CD4-positive, alpha-beta T cell (primary cell): ENCODE measurements at places on chromosomes 16 and 17. TPM values are rescaled to one million over a fixed set of nuclear protein-coding genes. Genes with fewer than 3 reads are reported as not detected.

Gene CCR7
- total RNA-seq: 180 TPM

Gene RCVRN
- not detected for total RNA-seq

Gene KRT33A
- not detected for total RNA-seq

Gene ACE
- 7.4 TPM for total RNA-seq

Gene C1QTNF1
- not detected for total RNA-seq

Gene GUCY2D
- not detected for total RNA-seq

DNA sequence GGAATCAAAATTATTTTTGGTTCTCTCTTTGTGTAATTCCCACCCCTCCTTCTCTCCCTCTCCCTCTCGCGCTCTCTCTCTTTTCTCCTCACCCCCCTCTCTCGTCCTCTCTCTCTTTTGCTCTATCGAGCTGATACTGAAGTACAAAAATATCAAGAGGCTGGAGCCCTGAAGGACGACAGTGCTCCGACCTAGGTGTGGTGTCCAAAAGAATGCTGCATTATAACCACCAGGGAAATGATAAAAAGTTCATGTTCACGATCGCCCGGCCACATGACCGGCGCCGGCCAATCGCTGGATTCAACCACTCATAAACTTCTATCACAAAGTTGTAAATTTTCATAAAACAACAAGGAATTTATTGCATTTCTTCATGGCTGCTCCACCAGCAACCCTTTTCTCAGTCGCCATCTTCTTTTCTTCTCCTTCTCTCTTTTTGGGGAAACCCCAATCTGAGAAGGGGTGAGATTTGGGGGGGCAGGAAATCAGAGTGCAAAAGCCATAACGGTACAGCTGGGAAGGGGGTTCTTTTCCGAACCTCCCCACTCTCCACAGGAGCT lies at the start of gene HOXB6:
Gene HOXB6, minus strand, starts transcription at position 217 of the 560 bp plus-strand sequence. CDS start 6,836 bp downstream, outside the sequence.
- H3K27me3 ChIP-seq: peaks cover 84% of the 10 kb centered on the region
- H3K4me1 ChIP-seq: peaks cover 30% of the 10 kb centered on the region

DNA sequence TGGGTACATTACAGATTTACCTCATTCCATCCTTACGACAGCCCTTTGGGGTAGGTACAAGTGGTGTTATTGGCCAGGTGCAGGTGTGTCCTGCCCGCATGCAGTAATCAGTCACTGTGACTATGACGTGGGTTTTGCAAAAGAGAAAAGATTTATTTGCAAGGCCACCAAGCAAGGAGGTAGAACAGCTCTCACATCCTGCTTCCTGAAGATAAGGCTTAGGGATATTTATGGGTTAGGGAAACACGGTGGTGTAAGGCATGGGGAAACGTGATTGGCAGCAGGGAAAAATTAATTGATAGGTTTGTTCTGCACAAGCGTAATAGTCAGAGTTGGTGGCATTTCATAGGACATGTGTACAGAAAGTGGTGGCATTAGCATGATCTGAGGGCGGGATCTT lies 214.8 kb downstream of the PARN start:
- no peak overlapping the region for H3K4me3 ChIP-seq
- no peaks in the 10 kb centered on the region for H3K4me1 ChIP-seq

DNA sequence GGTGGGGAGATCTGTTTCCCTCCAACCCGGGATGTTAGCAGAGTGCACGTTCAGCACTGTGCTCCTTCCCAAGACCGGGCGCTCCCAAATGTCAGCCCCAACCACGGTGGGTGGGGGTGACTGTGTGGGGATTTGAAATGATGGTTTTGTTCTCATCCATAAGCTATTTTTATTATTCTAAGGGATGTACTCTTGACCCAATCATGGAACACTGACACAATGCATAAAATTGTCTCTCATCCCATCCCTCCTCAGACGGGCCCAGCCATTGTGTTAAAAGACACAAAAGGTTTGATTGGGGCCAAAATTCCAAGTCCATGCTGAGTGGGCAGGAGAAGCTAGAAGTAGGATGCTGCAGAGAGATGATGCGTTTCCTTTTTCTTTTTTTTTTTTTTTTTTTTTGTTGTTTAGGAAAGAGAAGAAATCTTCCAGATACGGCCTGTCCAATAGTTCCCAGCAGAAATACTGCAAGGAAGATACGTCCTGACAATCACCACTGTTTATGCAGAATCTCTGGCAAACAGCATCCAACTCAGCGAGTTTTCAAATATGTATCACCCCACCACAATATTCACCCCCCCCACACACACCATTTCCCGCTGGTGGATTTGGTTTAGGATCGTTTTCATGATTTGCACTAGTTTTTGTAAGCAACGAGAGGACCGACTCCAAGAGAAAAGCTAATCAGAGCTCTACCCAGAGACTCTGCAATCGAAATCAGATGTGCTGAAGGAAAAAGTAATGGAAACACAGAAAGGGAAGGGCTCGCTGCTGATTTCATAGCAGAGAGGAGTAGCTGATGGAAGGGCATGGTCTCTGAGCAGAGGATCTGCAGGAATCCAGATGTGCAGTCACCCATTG lies 163.5 kb upstream of the DYNLRB2 start:
- no peaks in the 10 kb centered on the region for H3K27me3 ChIP-seq
- DNase-seq: no peak
- no peaks in the 10 kb centered on the region for H3K4me1 ChIP-seq

- no peak overlapping the region for H3K4me3 ChIP-seq
- no peaks in the 10 kb centered on the region for H3K36me3 ChIP-seq
- DNase-seq: no peak
- H3K4me1 ChIP-seq: no peaks in the 10 kb centered on the region
- peaks cover 7% of the 10 kb centered on the region for H3K27me3 ChIP-seq
- H3K27ac ChIP-seq: no peak overlapping the region
These were observed 36.4 kb upstream of the GRIN2A start for GRCh38 chr16:10218490-10219206.

DNA sequence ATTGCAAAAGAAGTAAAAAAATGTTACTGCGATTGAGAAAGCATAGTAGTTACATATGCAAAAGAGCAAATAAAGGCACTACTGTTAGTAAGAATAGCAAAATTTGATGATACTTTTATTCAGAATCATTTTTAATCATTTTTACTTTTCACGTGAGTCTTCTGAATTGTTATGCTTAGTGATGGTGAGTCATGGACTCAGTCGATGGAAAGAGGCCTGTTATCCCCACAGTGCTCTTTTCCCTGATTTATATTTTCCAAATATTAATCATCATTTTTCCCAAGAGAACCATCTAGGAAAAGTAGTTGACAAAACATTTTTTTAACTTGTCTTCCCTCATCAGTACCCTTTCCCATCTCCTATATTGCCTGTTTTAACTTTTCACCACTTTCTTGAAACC lies 181.1 kb downstream of the CHD9 start:
- no peak overlapping the region for H3K4me3 ChIP-seq
- H3K36me3 ChIP-seq: peaks cover 53% of the 10 kb centered on the region
- H3K4me1 ChIP-seq: no peaks in the 10 kb centered on the region

DNA sequence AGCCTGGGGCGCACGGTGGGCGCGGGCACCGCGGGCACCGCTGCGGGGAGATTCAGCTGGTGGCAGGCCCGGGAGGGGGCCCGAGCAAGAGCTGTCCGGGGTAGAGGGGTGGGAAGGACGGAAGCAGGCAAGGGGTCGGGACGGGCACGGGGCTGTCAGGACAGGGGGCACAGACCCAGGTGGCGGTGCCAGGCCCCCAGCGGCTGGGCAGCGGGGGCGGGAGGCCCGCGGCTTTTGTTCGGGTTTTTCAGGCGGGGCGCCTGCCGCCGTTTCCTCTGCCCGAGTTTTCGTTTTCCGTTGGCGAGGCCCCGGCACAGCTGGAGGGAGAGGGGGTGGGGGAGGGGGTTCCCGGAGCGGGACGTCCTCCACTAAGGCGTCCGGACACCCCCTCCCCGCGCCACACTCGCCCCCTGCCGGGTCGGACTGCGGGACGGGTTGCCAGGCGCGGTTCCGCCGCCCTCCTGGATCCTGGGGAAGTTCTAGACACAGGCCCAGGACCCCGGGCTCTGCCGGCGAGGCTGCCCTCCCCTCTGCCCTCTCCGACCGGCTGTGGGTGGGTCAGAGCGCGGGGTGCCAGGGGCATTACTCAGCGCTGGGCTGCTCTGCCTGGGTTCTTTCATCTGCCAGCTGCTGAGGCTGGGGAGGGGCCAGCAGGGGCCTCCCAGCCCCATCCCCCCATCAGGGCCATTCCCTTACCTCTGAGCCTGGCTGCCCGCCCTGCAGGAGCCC lies 543 bp downstream of the ARHGAP23 start:
- H3K4me3 ChIP-seq: peak overlapping the region; percentile 49
- H3K27ac ChIP-seq: no peak overlapping the region
- peaks cover 18% of the 10 kb centered on the region for H3K4me1 ChIP-seq
- peaks cover 7% of the 10 kb centered on the region for H3K27me3 ChIP-seq
- DNase-seq: no peak

DNA sequence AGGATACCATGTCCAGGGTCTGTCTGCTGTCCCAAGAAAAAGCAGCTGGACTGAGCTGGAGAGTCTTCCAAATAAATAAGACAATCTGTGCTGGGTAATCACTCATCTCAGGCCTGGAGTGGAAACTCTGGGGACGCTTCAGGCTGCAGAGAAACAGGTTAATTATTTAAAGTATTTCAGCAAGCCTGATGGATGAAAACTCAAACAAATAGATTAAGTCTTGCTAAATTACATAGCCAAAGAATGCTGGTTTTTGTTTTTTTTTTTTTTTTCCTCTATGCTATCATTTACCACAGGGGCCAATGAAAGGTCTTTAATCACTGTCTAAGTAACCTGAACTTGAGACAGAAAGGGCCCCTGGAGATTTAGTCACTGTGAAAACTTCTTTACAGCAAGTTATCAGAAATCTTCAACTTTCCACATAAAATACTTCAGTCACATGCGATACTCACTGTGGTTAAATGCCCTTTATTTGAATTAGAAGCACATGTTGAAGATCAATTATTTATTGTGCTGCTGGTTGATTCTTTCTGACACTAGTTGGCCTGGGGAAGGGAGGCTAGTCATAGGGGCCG lies 31.0 kb upstream of the KCNJ2 start:
- H3K36me3 ChIP-seq: no peaks in the 10 kb centered on the region
- H3K4me1 ChIP-seq: no peaks in the 10 kb centered on the region
- DNase-seq: no peak

DNA sequence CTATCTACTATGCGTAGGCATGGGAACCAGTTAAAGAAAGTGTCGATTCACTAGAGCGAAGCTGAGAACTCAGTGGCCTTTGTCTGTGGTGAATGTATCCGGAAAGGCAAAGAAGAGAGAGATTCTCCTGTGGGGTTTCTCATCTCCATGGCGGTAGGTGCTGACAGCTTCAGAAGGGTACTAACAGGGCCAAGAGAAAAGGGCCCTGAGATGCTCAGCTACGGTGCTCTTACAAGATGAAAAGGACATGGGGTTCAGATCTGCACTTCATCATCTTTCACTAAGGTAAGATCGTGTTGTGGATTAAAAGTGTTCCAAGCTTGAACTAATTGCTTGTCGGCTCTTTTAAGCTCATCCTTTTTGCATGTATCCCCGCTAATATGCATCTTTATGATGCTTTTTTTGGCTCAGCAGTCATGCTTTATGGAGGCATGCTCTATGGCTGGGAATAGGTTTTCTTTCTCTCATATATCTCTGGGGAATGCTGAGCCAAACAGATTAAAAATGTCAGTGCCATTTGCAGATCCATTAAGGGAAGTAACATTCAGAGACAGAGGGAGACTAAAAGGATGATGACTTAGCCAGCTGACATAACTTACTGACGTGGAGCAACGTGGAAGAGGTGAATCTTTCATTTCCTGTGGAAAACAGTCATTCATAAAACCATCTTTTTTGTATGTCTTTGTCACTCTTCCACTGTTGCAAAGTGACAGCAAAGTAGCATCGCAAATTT lies 29.9 kb downstream of the KCNJ16 start:
- H3K4me3 ChIP-seq: no peak overlapping the region
- no peaks in the 10 kb centered on the region for H3K27me3 ChIP-seq
- no peaks in the 10 kb centered on the region for H3K36me3 ChIP-seq
- no peak overlapping the region for H3K27ac ChIP-seq
- no peak for DNase-seq

DNA sequence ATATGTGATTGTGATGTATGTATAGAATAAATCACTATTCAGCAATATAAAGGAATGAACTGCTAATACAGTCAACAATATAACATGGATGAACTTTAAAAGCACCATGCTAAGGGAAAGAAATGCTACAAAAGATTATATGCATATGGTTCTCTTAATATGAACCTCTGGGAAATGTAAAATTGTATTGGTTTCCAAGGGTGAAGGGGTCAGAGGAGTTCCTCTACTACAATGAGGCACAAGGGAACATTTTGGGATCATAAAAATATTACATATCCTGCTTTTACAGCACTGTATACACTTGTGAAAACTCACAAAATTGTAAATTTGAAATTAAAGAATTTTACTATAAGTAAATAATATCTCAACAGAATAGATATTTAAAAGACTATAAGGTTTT lies 111.4 kb downstream of the CA10 start:
- no peak overlapping the region for H3K27ac ChIP-seq
- H3K27me3 ChIP-seq: no peaks in the 10 kb centered on the region
- no peak overlapping the region for H3K4me3 ChIP-seq

DNA sequence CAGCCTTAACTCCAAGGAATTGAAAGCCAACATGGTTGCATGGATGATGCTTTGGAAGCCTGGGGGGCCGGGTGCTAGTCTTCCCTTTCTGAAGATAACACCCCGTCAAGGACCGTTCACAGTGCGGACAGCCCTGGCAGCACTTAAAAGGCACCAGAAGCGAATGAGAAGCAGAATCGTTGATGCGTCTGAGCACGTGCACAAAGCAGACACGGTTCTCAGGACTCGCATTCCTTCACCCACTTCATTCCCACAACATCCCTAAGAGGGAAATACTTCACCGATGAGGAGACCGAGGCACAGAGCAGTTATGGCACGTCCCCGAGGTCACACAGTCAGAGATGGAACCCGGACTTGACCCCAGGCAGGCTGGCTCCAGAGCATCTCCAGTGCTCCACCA lies 14.2 kb downstream of the TRPV1 start:
- H3K4me1 ChIP-seq: peaks cover under 1% of the 10 kb centered on the region
- H3K27ac ChIP-seq: no peak overlapping the region
- no peak overlapping the region for H3K4me3 ChIP-seq
- H3K36me3 ChIP-seq: peaks cover 6% of the 10 kb centered on the region
- no peaks in the 10 kb centered on the region for H3K27me3 ChIP-seq
- no peak for DNase-seq

GRCh38 chr17:29107933-29108822 lies 65.2 kb downstream of the PIPOX start:
- H3K36me3 ChIP-seq: peaks cover 96% of the 10 kb centered on the region
- no peaks in the 10 kb centered on the region for H3K27me3 ChIP-seq
- no peak overlapping the region for H3K4me3 ChIP-seq
- H3K27ac ChIP-seq: no peak overlapping the region
- no peak for DNase-seq
- no peaks in the 10 kb centered on the region for H3K4me1 ChIP-seq

DNA sequence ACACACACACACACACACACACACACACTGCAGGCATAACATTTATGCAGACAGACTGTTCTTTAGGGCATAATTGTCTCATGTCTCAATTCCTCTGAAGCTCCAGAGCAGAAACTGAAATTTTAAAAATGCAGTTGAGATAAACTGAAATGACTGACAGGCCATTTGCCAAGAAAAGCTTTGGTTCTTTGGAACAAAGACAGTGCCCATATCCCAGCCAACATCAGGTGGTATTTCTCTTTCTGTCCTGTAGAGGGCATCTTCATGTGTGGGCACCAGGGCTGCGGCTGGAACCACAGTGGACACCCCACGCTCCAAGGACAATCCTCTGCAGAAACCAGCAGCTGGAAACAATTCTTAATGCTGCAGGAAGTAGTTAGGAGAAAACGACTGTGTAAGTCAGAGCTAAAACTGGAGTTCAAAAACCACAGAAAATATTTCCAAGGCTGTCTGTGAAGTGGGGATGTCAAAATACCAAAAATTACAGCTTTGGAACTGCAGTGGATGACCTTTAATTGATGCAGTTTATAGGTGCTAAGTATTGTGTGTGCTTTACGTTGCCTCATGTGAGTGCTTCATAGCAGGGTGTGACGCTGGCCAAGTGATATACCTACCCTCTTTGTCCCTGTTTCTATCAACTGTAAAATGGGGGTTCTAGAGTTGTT lies 10.6 kb upstream of the MEFV start:
- H3K27me3 ChIP-seq: no peaks in the 10 kb centered on the region
- H3K36me3 ChIP-seq: peaks cover 18% of the 10 kb centered on the region
- peaks cover 44% of the 10 kb centered on the region for H3K4me1 ChIP-seq
